Epithelial cell of alveolus of lung (primary cell): ENCODE measurements at places on chromosomes 4 and X. TPM values are rescaled to one million over a fixed set of nuclear protein-coding genes. Genes with fewer than 3 reads are reported as not detected.

The PCYT1B gene
- total RNA-seq: 1.1 and 2.7 TPM in 2 replicates

The PUDP gene
- 11.6 and 22.9 TPM in 2 replicates for total RNA-seq

The ANOS1 gene
- 0.24 and 3.9 TPM in 2 replicates for total RNA-seq

The PDE5A gene
- total RNA-seq: 133 and 158 TPM in 2 replicates

The ZNF630 gene
- 0.78 and 2.5 TPM in 2 replicates for total RNA-seq

The IKBKG gene
- total RNA-seq: 29.2 and 58.2 TPM in 2 replicates

The CXCL11 gene
- 1.0 TPM in 1 of 2 replicates, not detected in the other for total RNA-seq

The SLC4A4 gene
- 2.8 and 32.1 TPM in 2 replicates for total RNA-seq

The GYG2 gene
- total RNA-seq: 5.7 and 11.3 TPM in 2 replicates

The SLC35A2 gene
- 27.7 and 39.3 TPM in 2 replicates for total RNA-seq

The PNMA3 gene
- not detected in 2 replicates for total RNA-seq

The PPEF2 gene
- total RNA-seq: not detected in 2 replicates

The SHROOM2 gene
- 3.8 and 11.6 TPM in 2 replicates for total RNA-seq

The PPM1K gene
- 6.6 and 8.6 TPM in 2 replicates for total RNA-seq

The MAGEA10 gene
- not detected in 2 replicates for total RNA-seq

The FRAS1 gene
- total RNA-seq: 0.48 and 4.9 TPM in 2 replicates

The ERCC6L gene
- 1.4 and 4.7 TPM in 2 replicates for total RNA-seq

The OTC gene
- not detected in 2 replicates for total RNA-seq

The RASGEF1B gene
- 0.13 and 3.4 TPM in 2 replicates for total RNA-seq

The UGT2A1 gene
- total RNA-seq: not detected in 2 replicates

The ARHGAP6 gene
- total RNA-seq: 4.4 and 15.3 TPM in 2 replicates

The CFAP299 gene
- 0.08 TPM in 1 of 2 replicates, not detected in the other for total RNA-seq

The ATP1B4 gene
- not detected in 2 replicates for total RNA-seq

The FBXW7 gene
- 15.4 and 27.5 TPM in 2 replicates for total RNA-seq

The LRCH2 gene
- 6.5 and 21.7 TPM in 2 replicates for total RNA-seq

The SYTL4 gene
- total RNA-seq: 3.4 and 5.9 TPM in 2 replicates

The CSAG3 gene
- not detected in 2 replicates for total RNA-seq

The GUCY1A1 gene
- 0.39 and 4.2 TPM in 2 replicates for total RNA-seq

The SPANXN4 gene
- total RNA-seq: not detected in 2 replicates

The WDR17 gene
- 0.52 and 0.64 TPM in 2 replicates for total RNA-seq

The CTAG2 gene
- total RNA-seq: not detected in 2 replicates
